ENCODE measurements at places on chromosomes 2 and 18. TPM values are rescaled to one million over a fixed set of nuclear protein-coding genes. Genes with fewer than 3 reads are reported as not detected.

DNA sequence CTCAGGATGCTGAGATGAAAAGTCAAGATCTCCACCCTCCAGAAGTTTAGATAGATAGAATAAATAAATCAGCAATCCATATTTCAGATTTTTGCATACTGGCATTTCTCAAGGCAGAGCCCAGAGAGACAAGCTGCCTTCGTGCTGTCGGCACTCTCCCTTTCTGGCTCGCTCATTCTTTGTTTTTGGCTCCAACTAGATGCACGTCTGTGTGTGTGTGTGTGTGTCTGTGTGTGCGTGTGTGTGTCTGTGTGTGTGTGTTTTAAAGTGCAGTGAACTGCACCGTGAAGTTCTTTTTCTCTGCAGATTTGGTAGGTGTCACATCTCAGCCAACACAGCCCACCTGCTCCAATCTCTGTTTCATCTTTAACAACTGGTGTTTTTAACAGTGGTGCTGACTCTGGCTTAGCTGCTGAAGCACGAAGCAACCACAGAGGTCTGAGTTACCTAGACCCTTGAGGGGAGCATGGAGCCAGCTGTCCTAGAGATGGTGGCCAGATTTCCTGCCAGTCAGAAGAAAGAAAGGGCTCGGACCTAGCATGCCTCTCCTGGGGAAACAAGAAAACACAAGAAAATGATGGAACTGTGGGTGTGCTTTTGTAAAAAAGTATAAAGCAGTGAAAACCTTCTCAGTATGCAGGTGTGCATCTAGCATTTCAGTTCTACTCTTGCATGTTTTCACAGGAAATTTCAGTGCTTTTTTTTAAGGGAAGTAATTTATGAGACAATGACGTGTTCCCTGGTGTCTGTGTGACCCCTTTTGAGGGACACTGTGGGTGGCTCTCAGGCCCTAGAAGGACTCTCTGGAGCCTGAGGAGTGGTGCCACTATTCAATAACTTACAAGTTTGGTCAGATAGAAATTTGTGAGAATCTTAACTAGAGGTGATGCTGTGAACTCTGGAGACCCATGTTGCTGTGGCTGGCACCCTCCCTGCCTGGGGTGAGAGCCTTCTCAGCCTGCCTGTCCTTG lies 364.3 kb downstream of the RNF144A start:
- no peaks in the 10 kb centered on the region for H3K27me3 ChIP-seq
- H3K4me1 ChIP-seq = no peaks in the 10 kb centered on the region
- H3K36me3 ChIP-seq = no peaks in the 10 kb centered on the region

GRCh38 chr2:239236808-239237205 lies 164.0 kb downstream of the HDAC4 start:
- H3K36me3 ChIP-seq = no peaks in the 10 kb centered on the region
- DNase-seq = no peak
- no peak overlapping the region for H3K27ac ChIP-seq
- H3K27me3 ChIP-seq = no peaks in the 10 kb centered on the region

C2orf66 gene
- not detected for total RNA-seq

- no peaks in the 10 kb centered on the region for H3K27me3 ChIP-seq
- DNase-seq = no peak
- no peak overlapping the region for H3K4me3 ChIP-seq
- no peaks in the 10 kb centered on the region for H3K4me1 ChIP-seq
- no peaks in the 10 kb centered on the region for H3K36me3 ChIP-seq
These were observed 80.6 kb downstream of the NRP2 start for GRCh38 chr2:205762881-205763280.

DNA sequence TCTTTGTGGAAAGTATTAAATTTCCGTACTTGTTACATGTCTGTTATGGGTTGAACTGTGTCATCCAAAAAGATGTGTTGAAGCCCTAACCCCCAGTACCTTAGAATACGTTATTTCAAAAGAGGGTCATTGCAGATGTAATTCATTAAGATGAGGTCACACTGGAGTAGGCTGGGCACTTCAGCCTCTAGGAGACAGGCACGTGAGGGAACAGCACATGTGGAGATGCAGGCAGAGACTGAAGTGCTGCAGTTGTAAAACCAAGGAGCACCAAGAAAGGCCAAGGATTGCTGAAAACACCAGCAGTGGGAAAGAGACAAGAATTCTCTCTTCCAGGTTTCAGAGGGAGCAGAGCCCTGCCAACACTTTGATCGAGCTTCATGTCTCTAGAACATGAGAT lies 4.6 kb upstream of the RHBDD1 start:
- no peaks in the 10 kb centered on the region for H3K27me3 ChIP-seq
- no peaks in the 10 kb centered on the region for H3K36me3 ChIP-seq
- peaks cover 20% of the 10 kb centered on the region for H3K4me1 ChIP-seq

GRCh38 chr2:146623771-146624170 lies 1221.1 kb upstream of the ACVR2A start:
- no peak overlapping the region for H3K27ac ChIP-seq
- H3K4me1 ChIP-seq = no peaks in the 10 kb centered on the region
- DNase-seq = no peak
- no peaks in the 10 kb centered on the region for H3K27me3 ChIP-seq
- H3K36me3 ChIP-seq = no peaks in the 10 kb centered on the region
- no peak overlapping the region for H3K4me3 ChIP-seq

- no peaks in the 10 kb centered on the region for H3K27me3 ChIP-seq
- DNase-seq = no peak
- no peak overlapping the region for H3K27ac ChIP-seq
- H3K36me3 ChIP-seq = no peaks in the 10 kb centered on the region
These were observed 606.4 kb downstream of the RNF144A start for GRCh38 chr2:7523481-7524120.

- H3K27ac ChIP-seq = no peak overlapping the region
- no peak for DNase-seq
- H3K4me3 ChIP-seq = no peak overlapping the region
- no peaks in the 10 kb centered on the region for H3K4me1 ChIP-seq
These were observed 257.8 kb upstream of the GALNT5 start for GRCh38 chr2:156999661-157000060.

FAHD2A gene
- total RNA-seq = 33.9 TPM

RASGRP3 gene
- total RNA-seq = 3.9 TPM

FOXI3 gene
- total RNA-seq = not detected

DNA sequence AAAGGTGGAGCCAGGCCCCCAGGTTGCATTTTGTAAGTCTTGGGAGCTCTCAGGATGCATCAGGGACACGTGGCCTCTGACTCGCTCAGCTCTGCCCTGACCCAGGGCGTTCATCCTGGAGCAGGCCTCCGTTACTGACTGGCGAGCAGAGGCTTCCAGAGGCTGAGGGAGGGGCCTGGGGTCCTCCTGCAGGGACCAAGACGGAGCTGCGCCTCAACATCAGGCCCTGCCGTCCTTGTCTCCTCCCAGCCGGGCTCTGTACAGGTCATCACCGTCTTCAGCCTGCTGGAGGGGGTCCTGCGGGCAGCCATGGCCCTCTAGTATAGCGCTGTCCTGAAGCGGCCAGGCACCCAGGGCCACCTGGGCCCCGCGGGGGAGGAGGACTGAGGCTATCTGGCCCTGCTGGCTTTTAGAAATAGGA lies 10.2 kb upstream of the ALPP start:
- H3K4me3 ChIP-seq = no peak overlapping the region
- H3K27ac ChIP-seq = no peak overlapping the region
- H3K27me3 ChIP-seq = no peaks in the 10 kb centered on the region
- DNase-seq = no peak

- H3K4me3 ChIP-seq = no peak overlapping the region
- H3K27me3 ChIP-seq = no peaks in the 10 kb centered on the region
- no peaks in the 10 kb centered on the region for H3K4me1 ChIP-seq
These were observed 72.2 kb downstream of the HNMT start for GRCh38 chr2:138036522-138036921.

DNA sequence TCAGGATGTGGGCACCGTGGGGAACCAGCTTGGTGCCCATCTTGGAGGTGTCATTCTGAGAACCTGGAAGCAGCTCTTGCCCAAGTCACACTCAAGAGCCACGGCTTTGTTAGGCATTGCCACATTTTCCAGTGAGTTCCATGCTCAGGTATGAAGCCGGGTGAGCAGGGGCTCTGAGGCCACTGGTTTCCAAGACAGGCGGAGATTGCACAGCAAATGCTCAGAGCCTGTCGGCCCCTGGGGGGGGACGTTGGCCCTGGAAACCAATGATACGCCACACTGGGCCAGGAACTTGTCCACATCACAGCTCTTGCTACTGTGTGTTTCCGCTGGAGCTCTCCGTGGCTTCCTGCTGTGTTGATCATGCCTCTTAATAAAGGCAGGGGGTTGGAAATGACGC lies 52.5 kb upstream of the SALL3 start:
- H3K36me3 ChIP-seq = no peaks in the 10 kb centered on the region
- H3K4me3 ChIP-seq = no peak overlapping the region
- H3K4me1 ChIP-seq = no peaks in the 10 kb centered on the region
- no peak for DNase-seq

RNU2-63P gene
- total RNA-seq = not detected

DNA sequence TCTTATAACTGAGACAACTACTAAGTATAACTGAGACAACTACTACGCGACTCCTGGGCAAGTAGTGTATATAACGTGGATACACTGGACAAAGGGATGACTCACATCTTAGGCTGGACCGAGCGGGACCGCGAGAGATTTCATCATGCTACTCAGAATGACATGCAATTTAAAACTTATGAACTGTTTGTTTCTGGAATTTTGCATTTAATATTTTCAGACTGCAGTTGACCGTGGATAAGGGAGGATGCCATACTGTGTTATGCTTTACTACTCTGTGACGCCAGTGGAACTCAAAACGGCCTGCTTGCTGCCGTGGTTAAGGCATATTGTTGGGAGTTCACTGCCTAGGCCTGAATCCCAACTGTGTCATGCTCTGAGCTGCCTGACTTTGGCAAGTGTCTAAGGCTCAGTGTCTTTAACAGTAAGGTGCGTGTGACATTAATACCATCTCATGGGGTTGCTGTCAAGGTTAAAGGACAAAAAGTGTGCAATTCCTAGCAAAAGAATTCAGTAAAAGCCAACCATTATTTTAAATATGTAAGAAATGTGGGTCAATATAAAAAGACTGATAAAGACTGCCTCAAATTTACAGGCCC lies 64.6 kb downstream of the BMP10 start:
- no peaks in the 10 kb centered on the region for H3K27me3 ChIP-seq
- H3K27ac ChIP-seq = no peak overlapping the region
- no peak for DNase-seq
- peaks cover 77% of the 10 kb centered on the region for H3K36me3 ChIP-seq
- peaks cover 43% of the 10 kb centered on the region for H3K4me1 ChIP-seq
- no peak overlapping the region for H3K4me3 ChIP-seq

DNA sequence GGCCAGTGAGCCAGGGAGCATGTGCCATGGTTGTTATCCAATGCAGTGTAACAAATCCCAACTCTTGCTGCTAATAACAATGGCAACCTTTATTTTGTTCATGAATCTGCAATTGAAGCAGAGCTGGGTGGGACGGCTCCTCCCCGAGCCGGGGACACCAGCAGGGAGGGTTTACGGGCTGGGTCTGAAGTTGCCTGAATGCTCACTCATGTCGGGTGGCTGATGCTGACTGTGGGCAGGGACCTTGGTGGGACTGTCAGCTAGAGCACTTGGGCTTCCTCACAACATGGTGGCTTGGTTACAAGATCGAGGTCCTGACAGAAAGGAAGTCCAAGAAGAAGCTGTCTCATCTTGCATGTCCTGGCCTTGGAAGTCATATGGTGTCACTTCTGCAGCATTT lies 264.5 kb downstream of the NDUFA10 start:
- no peak overlapping the region for H3K4me3 ChIP-seq
- DNase-seq = no peak
- H3K4me1 ChIP-seq = peaks cover 7% of the 10 kb centered on the region
- no peak overlapping the region for H3K27ac ChIP-seq

FBXO36 gene
- 0.55 TPM for total RNA-seq

ST8SIA3 gene
- total RNA-seq = not detected

- no peak overlapping the region for H3K4me3 ChIP-seq
- no peaks in the 10 kb centered on the region for H3K27me3 ChIP-seq
- H3K4me1 ChIP-seq = no peaks in the 10 kb centered on the region
- no peaks in the 10 kb centered on the region for H3K36me3 ChIP-seq
- DNase-seq = no peak
These were observed 729.6 kb upstream of the ZNF804A start for GRCh38 chr2:183868707-183869106.

RND3 gene
- not detected for total RNA-seq

DNA sequence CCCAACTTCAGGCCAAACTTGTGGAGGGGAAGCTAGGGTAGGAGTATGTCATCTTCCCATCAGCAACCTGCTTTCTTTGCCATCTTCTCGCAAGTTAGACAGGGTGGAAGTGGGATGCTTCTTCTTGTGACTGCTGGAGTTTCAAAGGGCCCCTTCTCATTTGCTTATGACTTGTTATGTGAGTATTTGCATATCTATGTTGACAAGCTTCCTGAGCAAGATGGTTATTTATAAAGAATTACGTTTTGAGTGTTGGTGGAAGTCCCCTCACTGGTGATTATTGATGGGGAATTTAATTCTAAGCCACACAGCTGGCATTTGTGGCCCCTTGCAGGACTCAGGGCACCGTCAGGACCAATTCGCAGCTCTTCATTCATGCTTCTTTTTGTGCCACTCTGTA lies 791.0 kb downstream of the LRRTM4 start:
- H3K36me3 ChIP-seq = no peaks in the 10 kb centered on the region
- H3K27ac ChIP-seq = no peak overlapping the region
- no peak for DNase-seq
- H3K27me3 ChIP-seq = no peaks in the 10 kb centered on the region
- no peak overlapping the region for H3K4me3 ChIP-seq

DNA sequence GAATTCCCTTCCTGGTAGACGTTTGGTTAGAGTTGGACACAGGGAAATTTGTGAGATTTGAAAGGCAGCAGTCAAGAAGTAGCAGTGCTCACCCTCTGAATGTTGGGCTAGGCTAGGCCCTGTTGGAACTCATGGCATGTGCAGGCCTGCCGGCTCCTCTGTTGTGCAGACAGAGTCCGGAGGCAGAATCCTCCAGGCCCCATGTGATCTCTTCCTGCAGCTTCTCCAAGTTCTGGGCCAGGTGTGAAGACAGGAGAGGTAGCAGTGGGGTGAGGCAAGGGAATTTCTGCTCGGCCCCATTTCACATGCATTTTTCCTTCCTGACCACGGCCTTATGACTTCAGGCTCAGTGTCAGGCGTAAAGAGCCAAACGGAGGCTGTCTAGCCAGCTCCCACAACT lies 36.9 kb upstream of the RAB31 start:
- H3K4me3 ChIP-seq = no peak overlapping the region
- H3K36me3 ChIP-seq = no peaks in the 10 kb centered on the region
- no peak overlapping the region for H3K27ac ChIP-seq
- peaks cover 3% of the 10 kb centered on the region for H3K4me1 ChIP-seq
- H3K27me3 ChIP-seq = no peaks in the 10 kb centered on the region

- H3K4me1 ChIP-seq = peaks cover 10% of the 10 kb centered on the region
- H3K27ac ChIP-seq = no peak overlapping the region
- H3K4me3 ChIP-seq = no peak overlapping the region
- no peak for DNase-seq
These were observed 76.2 kb upstream of the CHRNA1 start for GRCh38 chr2:174840436-174840835.

Data from CD4-positive, alpha-beta memory T cell (primary cell).